ENCODE measurements at places on chromosomes 16 and 17. TPM values are rescaled to one million over a fixed set of nuclear protein-coding genes. Genes with fewer than 3 reads are reported as not detected.

Gene CHST5
- 0.16 TPM for total RNA-seq

Gene AATK
- 0.64 TPM for total RNA-seq

Gene KCNH4
- total RNA-seq, result 0.36 TPM

Gene JUP
- total RNA-seq, result 116 TPM

Gene GNGT2
- total RNA-seq, result 1.1 TPM
